ENCODE measurements at places on chromosomes 2 and 18.

- ATAC-seq, result no peak
These were observed 78.4 kb downstream of the LIMS1 start for GRCh38 chr2:108612514-108613183.

GRCh38 chr2:182349268-182349667, 77.6 kb downstream of the PDE1A start:
- no peak for ATAC-seq

GRCh38 chr2:192885569-192886160, 690.9 kb upstream of the TMEFF2 start:
- ATAC-seq, result no peak

- no peak for ATAC-seq
These were observed 143.5 kb upstream of the ALPP start for GRCh38 chr2:232234922-232235615.

DNA sequence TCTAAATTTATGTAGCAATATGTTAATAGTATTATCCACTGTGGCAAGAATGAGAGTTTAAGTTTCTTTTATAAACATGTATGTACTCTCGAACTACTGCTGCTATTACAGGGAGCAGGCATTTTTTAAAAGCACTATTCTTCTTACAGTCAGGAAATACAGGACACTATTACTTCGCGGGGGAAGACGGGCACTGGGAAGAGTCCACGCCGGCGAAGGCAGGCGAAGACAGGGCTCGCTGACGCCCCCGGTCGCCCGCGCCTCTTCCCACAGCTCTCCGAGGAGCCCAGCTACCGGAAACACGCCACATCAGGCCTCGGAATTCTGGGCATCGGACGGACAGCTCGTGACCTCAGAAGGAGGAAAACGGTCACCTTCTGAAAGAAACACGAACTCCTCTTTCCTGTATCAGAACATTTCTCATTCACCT, 90.2 kb downstream of the FAM161A start:
- peak; percentile 83 for ATAC-seq

GRCh38 chr2:121298476-121298875, 13.5 kb upstream of the TFCP2L1 start:
- ATAC-seq, result no peak

- ATAC-seq, result no peak
These were observed 16.2 kb downstream of the IMPA2 start for GRCh38 chr18:11997466-11997865.

- ATAC-seq, result no peak
These were observed 59.1 kb downstream of the CMPK2 start for GRCh38 chr2:6806604-6807003.

DNA sequence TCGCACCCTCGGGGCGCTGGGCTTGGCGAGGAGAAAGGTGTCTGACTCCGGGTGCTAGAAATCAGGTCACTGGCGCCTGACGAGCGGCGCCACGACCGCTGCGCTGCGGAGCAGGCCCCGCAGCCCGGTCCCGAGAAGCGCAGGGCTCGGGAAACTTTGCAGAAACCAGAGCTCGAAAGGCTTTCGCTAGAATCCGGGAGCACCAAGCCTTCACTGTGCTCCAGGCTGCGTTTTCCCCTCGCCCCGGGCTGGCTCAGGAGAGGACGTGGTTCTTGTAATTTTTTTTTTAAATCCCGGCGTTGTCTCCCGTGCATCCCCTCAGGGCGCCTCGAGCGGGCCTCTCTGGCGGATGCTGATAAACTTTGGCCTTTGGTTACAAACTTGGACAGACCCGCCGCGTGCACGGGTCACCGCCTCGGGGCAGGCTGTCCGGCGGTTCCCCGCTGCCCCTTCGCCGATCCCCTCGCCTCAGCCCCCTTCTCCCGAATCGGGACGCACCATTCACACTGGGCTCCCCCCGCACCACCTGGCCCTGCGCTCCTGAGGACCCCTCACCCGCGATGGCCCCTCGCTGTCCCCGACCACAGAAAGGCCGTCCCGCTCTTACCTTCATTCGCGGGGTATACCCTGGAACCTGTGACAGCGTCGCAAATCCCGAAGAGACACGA, 419 bp downstream of the EPHA4 start:
- peak; percentile 1 for ATAC-seq

DNA sequence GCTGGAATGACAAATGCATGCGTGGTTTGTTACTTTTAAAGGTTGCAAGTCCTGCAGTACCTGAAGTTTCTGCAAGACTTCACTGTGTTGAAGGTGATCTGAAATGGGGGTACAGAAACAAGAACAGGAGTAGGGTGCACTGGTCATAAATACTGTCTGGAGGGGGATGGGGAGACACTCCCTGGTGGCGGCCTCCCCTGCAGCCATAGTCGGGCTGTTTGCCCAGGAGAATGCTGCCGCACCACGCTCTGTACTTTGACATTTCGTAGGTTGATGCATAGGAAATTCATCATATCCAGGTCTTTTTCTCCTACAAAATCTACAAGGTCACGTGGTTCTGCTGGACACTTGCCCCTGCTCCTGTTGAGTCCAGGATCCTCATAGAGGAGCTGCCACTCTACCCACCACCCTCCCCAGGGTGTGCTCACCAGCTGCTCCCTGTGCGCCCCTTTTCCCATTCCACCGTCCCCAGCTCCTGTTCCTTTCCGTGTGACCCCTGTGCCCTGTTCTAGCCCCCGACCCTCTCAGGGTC, 103.8 kb downstream of the RNF144A start:
- no peak for ATAC-seq

GRCh38 chr2:62055724-62056336, 140.1 kb upstream of the B3GNT2 start:
- ATAC-seq, result no peak

DNA sequence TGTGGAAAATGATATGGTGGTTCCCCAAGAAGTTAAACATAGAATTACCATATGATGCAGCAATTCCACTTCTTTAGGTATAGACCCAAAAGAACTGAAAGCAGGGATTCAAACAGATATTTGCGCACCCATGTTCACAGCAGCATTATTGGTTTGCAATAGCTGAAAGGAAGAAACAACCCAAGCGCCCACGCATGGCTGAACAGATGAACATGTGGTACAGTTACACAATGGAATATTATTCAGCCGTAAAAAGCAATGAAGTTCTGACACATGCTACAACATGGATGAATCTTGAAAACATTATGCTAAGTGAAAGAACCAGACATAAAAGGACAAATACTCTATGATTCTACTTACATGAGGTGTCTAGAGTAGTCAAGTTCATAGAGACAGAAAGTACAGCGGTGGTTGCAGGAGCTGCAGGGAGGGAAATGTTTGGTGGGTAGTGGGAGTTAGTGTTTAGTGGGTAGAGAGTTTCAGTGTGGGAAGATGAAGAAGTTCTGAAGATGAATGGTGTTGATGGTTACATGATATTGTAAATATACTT, 26.7 kb upstream of the ASPRV1 start:
- no peak for ATAC-seq

- no peak for ATAC-seq
These were observed 745 bp downstream of the MSH2 start for GRCh38 chr2:47403609-47404193.

GRCh38 chr2:60152226-60152833, 401.1 kb downstream of the BCL11A start:
- no peak for ATAC-seq

DNA sequence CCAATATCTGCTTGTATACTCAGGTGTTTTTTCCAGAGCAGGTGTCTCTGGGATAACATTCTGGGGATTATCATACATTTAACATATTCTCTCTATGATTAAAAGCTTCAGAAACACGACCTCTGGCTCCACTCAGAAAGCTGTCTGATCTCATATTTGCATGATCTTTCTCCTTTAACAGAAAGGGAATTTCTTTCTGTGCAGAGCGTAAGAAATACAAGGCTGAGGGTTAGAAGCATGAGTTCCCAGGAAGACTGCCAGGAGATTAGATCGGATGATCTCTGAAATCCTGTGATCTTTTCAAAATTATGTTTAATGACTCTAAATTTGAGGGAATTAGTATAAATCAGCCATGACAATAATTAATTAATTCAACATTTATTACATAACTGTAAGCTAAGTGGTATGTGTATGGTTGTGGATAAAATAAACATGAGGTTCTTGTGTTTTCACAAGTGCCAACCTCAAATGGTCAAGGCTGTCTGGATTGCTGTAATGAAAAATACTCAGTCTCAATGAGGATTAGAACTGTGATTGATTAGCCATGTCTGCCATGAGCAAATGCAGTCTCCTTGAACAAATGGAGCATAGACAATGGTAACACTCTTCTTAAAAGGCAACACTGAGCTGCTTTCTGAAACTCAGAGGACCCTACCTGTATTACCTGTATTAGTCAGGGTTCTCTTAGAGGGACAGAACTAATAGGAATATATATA, 304.9 kb downstream of the STK39 start:
- no peak for ATAC-seq

DNA sequence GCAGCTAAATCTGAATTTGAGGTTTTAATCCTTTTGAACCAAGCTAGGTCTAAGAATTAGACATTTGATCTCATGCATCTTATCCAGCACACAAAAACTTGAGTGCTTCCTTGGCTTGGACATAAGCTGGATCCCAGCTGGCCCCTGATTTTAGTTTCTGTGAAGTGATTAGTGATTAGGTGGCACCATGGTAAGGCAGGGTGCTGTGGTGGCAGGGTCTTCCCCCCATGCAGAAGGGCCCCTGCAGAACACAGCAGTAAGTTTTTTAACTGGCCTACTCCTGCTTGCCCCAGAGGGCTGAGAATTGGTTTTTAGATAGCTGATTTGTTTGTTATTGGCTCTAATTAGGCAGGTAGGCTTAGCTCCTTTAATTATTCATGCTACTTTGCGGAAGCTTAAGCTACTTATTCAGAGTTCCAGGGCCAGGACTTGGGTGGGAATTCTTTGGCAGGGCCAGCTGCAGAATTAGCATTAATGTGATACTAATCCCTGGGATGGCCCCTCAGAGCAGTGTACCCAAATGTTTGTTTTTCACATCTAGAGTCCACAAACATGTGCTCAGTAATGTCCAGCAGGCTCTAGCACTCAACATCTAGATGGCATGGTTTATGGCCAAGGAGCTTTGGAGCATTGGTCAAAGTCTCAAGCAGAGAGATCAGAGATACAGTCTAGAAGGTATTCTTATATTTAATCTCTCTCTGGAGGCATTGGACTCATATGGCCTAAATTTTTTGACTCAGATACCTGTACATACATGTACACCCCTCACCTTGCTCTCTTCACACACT, 99.6 kb downstream of the FMNL2 start:
- ATAC-seq, result no peak

GRCh38 chr2:177430411-177430810, 37.8 kb downstream of the AGPS start:
- ATAC-seq, result no peak

DNA sequence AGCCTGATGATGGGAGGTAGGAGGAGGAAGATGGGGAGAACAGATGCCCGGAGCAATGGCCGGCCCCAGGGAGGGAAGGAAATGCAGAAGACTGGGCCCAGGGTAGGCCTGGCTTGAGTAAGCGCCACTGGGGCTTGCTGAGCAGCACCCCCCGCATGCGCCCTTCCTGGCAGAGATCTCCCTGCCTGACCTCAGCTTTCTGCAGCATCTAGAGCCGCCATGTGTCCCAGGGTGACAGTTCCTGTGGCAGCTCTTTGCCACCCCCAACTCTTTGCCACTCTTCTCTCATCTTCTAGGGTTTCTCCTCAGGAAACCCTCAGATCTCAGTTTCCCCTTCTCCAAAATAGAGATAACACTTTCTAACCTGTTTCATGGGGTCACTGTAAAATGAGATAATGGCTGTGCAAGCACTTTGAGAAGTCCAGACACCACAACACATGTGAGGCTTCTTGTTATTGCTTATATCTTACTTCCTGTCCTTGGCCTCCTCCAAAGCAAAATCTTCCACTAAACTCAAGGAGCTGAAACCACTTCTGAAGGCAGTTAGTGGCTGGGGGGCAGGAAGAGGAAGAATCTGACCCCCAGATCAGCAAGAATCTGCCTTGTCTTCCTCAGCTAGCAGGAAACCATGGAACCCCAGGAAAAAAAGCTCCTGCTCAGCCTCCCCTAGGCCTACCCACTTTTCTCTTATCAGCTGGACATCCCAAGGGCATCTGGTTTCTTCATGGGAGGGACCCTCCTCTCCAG, 64.9 kb downstream of the EPAS1 start:
- ATAC-seq, result no peak

DNA sequence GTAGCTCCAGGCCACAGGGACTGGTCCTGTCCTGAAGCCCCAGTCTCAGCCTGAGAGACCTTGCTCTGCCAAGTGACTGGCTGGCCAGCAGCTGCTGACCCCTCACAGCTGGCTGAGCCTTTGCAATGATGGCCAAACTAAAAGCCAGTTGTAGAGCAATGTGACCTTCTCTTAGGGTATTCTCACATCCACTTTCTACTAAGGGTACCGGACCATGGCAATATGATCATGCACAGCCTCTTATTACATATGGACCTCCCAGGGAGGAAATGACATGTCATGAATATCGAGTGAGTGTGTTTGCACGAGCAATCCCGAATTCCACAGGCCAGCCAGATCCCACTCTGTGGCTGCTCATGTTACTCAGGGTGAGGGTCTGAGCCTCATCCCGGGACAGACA, 213.9 kb downstream of the VAPA start:
- no peak for ATAC-seq

DNA sequence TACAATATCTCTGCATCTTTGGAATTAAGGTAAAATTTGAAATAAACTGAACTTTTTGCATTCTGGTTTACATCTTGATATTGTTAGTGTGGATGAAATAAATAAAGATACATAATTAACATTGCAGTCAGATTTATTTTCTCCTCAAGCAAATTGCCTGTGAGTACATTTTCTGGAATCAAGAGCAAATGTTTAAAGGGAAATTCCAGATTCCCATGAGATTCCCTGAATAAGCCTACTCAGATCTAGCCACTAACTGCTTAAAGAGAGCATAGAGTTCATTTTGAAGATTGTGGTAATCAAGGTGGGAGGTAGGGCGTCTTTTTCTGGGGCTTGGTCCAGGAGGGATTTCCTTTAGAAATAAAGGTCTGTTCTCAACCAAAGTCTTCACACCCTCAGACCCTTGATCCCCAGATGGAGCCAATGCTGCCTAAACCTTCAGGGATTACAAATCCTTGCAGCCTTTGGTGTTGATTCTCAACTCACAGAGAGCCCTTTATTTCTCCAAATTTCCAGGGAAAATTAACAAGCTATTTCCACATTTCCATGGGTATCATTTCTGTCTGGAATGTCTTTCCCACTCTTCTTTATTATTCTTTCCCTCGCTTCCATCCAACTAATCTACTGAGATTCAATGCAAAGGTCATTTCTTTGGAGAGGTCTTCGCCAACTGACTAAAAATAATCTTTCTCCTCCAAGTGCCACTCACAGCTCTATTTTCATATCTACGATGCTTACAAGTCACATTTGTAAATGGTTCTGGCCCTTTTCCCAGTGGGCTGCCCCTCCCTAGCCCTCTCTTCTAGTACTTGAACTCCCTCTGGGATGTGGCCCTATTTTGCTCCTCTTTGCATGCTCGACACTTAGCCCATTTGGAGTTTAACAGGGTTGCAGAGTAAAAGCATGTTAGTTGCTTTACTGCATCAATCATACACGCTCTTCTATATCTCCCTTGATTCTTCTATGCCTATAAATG, 79.8 kb upstream of the SPATS2L start:
- no peak for ATAC-seq

- no peak for ATAC-seq
These were observed 246.1 kb downstream of the NRXN1 start for GRCh38 chr2:50785816-50786215.
